ENCODE measurements at places on chromosomes 6 and 20.

GRCh38 chr6:18126121-18126520 is 3.6 kb upstream of the NHLRC1 start:
- no peak for DNase-seq

DNA sequence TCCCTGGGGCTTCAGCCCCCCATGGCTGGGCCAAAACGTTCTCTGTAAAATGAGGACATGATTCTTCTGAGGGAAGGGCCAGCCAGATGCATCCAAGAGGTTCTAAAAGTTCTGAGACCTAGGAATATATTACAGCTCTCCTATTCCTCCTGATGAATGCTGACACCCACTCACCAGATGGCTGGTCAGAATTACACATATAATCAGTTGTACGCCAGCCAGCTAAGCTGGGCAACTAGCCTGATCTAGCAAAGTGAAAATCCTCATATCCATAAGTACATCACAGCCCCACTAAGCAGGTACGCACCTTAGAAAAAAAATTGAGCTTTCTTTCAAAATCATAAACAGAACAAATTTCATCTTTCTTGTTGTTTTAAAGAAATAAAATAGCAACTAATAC is 34.8 kb downstream of the C6orf118 start:
- no peak for DNase-seq

DNA sequence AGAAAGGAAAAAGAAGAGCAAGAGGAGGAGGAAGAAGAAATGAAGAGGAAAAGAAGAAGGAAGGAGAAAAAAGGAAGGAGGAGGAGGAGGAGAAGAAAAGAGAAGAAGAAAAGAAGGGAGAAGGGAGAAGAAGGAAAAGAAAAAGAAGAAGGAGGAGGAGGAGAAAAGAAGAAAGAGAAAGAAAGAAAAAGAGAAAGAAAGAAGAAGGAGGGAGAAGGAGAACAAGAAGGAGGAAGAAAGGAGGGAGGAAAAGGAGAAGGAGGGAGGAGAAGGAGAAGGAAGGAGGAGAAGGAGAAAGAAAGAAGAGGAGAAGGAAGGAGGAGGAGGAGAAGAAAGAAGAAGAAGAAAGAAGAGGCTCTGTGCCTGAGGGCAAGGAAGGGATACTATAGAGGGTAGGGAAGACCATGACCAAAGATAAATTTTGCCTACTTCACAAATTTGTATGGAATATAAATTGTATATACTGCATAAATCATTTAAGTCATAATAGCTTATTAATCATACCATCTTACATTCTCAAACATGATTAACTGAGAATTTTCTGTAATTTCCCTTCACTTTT is 55.7 kb downstream of the SESN1 start:
- DNase-seq: no peak

DNA sequence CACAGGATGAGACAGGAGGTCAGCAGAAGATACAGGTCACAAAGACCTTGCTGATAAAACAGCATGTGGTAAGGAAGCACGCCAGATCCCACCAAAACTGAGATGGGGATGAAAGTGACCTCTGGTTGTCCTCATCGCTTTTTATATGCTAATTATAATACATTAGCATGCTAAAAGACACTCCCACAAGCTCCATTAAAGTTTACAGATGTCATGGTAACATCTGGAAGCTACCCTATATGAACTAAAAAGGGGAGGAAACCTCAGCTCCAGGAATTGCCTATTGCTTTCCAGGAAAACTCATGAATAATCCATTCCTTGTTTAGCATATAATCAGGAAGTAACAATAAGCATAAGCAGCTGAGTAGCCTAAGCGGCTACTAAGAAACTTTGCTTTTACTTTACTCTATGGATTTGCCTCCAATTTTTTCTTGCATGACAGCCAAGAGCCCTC is 8.4 kb upstream of the RIN2 start:
- no peak for DNase-seq

DNA sequence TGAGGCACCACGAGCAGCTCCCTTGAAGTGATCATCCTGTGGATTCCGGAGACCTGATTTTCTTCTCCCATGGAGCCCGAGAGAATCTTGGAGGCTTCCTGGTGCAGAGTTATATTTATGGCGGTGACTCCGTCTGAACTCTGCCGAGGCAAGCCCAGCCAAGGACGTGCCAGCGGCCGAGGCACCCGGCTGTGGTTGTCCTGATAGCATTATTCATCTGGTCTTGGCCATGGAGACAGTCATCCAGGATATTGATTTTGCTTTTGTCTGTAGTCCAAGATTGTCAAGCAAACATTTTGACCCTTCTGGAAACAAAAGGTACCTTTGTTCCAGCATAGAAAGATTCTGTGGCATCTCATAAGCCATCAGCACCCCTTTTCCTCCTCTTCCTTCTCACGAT is 163.3 kb downstream of the SCML4 start:
- DNase-seq: no peak

- DNase-seq: no peak
These were observed 1022.2 kb upstream of the GJE1 start for GRCh38 chr6:141110481-141110880.

DNA sequence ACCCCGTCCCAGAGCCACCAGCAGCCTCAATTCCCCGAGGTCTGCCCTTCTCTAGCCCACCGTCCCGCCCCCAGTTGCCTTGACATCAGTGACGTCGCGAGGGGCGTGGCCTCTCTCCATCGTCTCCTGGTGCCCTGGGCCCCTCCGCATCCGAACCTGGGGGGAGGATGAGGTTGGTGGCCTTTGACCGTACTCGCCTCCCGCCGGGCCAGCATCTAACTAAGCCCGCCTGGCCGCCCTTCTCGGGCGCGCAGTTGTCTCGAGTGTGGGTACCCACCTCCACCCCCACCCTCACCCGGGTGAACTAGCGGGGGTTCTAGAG is 5.5 kb upstream of the ARMC12 start:
- DNase-seq: peak; percentile 86

DNA sequence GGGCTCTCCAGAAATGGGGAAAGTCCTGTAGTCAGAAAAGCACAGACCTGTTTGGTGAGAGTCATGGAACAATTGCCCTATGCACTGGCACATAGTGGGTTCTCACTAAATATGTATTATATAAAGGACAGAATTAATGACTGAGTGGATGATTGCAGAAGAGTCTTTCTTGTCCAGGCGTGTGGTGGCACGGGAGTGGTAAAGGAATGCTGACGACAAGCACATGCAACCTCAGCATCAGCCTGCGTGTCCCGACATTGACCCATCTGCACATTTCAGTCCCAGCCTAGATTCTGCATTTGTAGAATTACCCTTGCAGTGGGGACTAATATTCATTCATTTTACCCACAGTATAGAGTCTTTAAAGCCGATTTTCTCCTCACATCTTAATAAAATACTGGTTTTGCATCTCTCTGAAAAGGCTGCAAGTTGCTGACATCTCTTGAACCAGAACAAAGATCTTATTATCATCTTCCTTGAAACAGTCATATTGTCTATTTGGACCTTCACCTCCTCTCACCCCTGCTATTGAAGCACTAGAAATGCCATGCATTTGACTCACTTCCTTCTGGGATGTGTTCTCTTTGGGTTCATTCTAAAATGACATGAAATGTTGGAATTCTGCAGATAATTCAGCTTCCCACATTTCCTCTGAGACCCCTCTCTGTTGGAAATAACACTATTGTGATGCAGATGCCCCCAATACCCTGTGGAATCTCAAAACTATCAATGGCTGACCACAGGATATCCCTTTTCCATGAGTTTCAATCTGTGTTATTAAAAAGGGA is 883.6 kb upstream of the FLRT3 start:
- DNase-seq: no peak

- DNase-seq: no peak
These were observed 9.9 kb downstream of the DNMT3B start for GRCh38 chr20:32772046-32772445.

DNA sequence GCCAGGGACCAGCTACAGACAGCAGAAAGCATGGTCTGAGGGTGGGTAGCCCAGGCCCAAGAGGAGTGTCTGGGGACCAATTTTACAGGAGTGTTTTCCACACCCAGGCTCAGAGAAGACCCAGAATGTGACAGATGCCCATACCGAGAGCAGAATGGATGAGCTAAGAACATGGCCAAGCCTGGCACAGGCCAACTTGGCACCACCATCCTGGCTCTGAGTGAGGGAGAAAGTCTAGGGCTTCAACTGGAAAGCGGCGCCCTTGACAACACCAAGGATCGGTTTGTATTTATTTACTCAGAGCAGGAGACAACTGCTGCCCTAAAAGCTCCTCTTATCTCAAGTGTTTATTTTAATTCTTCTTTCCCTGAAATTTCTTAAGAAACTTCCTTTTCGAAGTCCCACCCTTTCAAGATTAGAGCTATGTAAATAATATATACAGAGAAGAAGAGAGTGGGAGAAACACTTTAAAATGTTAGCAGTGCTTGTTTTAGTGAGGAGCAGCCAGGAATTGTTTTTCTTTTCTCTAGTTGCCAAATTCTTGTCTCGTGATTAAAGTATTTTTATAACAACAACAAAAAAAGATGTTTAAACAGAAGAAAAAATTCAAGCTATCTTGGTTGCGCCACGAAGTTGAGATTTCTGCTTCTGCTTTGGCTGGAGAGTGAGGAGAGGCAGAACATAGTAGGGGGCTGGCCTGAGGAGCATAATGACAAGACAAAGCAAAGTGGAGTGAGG is 16.2 kb downstream of the TNXB start:
- no peak for DNase-seq

GRCh38 chr6:142926177-142926493 is 18.8 kb downstream of the HIVEP2 start:
- DNase-seq: peak; percentile 45

DNA sequence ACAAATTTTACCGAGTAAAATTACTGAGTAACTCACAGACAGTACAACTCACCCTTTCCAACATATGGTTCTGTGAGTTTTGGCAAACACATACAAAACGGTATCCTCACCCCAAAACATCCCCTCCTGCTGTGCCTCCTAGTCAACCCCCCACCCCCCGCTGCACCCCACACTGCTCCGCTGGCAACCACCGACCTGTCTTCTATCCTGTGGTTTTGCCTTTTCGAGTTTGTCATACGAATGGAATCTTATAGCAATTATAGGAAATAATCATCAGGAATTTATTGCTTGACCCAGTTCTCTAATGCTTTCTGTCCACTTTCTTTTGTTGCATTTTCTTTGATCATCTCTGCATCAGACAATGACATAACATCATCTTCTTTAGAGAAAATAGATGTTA is 312.3 kb downstream of the KIF16B start:
- DNase-seq: no peak

GRCh38 chr20:44684047-44684967 is 30.9 kb upstream of the CCN5 start:
- DNase-seq: no peak

DNA sequence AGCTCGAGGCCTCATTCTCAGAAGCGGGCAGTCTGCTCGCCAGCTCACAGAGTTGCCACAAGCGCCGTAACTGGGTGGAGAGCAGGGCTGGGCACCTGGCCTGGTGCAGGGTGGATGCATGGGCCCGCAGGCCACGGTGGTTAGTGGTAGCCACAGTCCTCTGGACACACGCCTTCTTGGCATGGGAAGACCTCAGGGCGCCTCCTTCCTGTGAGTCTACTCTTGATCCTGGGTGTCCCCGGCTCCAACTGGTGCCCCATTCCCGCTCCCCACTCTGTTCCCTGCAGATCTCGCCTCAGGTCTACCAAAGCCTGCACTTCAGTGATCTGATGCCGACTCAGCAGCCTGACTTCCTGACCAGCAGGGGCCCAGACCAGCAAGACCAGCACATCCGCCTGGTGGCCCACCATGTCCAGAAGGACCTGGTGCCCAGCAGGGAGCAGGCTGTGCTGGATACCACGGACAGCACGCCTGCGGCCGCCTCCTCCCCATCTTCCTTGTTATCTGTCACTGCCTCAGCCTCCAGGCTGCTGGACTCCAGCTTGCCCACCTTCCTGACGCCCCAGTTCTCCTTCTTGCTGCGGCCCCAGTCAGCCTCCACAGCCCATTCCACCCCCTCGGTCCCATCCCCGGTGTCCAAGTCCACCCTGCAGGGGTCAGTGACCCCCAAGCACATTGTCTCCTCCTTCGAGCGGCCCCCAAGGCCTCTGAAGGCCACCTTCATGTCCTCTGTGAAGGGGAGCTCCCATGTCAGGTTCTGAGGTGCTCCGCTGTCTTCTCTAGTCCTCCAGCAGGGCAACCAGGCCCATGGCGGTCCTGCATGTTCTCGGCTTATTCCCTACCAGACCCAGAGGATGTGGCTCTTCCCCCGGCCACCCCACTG is 43.1 kb downstream of the SUN5 start:
- DNase-seq: no peak

DNA sequence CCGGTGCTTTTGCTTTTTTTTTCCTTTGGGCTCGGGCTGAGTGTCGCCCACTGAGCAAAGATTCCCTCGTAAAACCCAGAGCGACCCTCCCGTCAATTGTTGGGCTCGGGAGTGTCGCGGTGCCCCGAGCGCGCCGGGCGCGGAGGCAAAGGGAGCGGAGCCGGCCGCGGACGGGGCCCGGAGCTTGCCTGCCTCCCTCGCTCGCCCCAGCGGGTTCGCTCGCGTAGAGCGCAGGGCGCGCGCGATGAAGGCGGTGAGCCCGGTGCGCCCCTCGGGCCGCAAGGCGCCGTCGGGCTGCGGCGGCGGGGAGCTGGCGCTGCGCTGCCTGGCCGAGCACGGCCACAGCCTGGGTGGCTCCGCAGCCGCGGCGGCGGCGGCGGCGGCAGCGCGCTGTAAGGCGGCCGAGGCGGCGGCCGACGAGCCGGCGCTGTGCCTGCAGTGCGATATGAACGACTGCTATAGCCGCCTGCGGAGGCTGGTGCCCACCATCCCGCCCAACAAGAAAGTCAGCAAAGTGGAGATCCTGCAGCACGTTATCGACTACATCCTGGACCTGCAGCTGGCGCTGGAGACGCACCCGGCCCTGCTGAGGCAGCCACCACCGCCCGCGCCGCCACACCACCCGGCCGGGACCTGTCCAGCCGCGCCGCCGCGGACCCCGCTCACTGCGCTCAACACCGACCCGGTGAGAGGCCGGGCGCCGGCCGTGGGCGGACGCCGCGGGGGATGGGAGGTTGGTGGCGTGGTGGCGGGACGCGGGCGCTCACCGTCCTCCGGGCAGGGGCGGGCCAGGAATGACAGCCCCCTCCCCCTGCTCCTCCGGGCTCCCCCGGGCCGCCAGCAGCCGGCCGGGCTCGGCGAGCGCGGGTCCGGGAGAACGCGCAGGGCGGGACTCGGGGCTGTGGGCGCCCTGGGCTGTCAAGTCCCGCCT is 606 bp downstream of the ID4 start:
- DNase-seq: no peak

DNA sequence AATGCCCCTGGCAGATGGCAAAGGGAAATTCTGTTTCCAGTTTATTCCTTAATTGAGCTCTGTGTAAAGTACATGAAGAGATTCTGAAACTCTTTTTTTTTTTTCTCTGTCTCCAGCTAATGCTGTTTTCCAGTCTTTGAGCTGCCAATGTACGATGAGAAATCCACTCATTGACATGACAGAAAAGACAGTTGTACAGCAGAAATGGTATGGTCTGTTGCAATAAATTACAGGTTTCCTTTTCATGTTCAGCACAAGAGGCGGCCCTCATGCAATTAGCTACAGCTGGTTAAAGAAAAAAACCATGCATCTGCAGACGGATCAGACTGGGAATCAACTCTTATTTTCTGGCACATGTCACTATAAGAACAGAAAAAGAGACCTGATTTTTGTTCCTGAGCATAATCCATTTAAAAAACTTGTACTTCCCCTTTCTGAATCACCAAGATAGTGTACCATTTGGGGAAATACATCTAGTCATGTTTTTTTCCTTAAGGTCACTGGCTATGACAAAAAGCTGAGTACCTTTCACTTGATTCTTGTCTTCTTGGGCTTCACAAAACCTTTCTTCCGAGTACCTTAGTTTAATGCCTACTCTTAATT is 289.8 kb upstream of the PREP start:
- no peak for DNase-seq
